ENCODE measurements at places on chromosomes 3 and 15.

- DNase-seq, result peak; percentile 84
Measured at GRCh38 chr15:66866656-66867055, 164.6 kb downstream of the SMAD6 start.

DNA sequence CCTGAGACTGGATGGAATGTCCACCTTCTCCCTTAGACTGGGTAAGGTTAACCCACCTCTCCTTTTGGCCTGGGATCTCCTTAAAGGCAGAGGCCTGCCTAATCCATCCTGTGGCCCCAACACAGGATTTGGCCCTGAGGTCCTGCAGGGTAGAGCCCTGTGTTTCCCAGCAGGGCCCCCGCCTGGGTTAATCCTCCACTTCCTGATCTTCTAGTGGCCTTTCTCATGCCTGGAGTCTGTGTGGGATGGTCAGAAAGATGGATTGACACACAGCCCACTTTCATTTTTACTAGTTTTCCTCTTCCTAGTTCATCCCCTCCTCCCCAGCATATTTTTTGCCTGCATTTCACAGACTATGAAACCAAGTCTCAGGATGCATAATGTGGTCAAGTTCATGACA is 48.9 kb upstream of the SLC6A6 start:
- no peak for DNase-seq

GRCh38 chr3:149197669-149198068 is 24.0 kb downstream of the CP start:
- no peak for DNase-seq

DNA sequence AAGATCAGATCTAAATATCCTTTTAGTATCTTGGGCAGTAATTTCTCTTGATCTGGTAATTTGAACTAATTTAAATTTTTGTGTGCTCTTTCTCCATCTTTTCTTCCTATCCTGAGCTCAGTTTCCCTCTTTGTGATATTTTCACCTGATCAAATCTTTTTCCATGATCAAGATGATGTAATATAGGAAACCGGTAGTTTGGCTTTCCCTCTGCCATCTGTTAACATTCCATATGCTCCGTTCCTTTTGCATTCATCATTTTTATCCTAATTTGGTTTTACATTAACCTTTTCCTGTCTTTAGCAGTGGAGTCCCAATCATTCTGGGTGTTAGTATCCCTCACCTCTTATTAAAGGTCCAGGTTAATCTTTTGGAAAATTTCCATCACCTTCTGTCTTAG is 5.9 kb upstream of the ABHD6 start:
- DNase-seq, result no peak

- DNase-seq, result no peak
Measured at GRCh38 chr3:135806317-135806716, 159.2 kb upstream of the PPP2R3A start.

DNA sequence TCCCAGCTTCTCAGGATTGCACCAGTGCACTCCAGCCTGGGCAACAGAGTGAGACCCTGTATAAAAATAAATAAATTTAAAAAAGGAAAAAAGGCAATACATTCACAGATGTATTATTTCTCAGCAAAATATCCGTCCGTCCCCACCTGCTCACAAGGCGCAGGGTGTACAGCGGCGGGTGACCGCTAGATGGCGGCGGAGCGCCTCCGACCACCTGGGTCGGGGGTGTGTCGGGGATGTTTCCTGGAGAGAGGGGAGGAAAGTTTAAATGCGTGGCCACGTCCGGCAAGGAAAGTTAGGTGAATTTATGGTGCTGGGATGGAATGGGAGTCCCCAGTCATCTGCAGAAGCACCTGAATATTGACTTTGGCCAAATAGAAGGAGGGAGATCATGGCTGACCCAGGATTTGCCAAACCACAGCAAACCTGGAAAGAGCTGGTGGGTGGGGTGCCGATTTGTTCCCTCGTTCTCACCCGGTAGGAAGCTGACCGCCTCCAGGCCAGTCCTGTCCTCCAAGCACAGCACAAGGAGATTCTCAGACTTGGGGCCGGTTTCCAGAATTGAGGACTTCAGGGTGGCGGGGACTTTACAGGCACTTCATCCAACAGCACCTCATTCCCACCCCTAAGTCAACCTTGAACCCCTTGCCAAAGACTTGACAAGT is 88.3 kb downstream of the TMEM266 start:
- peak; percentile 52 for DNase-seq

- DNase-seq, result peak; percentile 61
Measured at GRCh38 chr15:71761649-71762048, 48.7 kb upstream of the NR2E3 start.

DNA sequence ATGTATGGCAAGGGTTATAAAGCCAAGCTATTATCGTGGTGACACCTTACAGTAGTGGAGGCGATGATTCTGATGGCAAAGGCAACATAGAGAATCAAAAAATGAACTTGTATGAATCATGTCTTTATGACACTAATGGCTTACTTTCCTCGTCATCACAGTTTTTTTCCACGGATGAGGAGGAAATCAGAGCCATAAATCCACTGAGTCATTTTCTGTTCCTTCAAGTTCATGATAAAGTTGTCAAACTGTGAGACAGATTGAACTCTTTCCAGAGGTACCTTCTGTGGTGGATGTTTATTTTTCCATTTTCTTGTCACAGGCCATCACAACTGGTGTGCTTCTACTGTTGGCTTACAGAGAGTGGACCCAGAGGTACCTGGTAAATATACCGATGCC is 8.5 kb downstream of the TMEM212 start:
- peak; percentile 60 for DNase-seq

DNA sequence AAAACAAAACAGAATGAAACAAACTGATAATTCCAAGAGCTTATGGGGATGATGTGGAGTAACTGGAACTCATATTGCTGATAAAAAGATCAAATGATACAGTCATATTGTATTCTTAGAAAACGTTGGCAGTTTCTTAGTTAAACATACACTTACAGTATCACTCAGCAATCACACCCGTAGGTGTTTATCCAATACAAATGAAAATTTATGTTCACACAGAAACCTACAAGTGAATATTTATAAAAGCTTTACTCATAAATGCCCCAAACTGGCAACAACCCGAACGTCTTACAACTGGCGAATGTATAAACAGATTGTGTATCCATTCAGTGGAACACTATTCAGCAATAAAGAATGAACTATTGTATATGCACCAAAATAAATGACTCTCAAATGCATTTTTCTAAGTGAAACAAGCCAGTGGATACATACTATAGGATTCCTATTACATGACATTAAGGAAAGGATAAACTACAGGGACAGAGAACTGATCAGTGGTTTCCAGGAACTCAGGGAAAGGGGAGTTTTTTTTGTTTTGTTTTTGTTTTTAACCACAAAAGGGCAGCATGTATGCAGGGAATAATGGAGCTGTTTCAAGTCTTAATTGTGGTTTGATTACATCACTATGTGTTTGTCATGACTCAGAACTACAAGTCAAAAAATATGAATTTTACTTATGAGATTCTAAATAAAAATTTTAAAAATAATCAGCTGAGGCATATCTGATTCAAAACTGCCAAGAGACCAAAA is 71.8 kb upstream of the NDUFB4 start:
- DNase-seq, result peak; percentile 13

DNA sequence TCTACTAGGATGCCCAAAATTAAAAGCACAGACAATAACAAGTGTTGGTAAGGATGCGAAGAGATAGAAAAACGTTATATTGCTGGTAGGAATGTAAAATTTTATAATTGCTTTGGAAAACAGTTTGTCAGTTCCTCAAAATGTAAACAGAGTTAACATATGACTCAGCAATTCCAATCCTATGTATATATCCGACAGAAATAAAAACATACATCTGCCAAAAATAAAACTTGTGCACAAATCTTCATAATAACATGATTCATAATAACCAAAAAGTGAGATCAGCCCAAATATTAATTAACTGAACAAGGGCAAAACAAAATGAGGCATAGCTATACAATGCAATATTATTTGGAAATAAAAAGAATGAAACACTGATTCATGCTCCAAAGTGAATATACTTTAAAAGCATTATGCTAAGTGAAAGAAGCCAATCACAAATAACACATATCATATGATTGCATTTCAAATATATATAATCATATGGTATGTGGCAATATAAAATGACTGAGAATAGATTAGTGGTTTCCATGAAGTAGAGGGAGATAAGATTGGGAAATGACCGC is 609.3 kb downstream of the IGSF11 start:
- no peak for DNase-seq

DNA sequence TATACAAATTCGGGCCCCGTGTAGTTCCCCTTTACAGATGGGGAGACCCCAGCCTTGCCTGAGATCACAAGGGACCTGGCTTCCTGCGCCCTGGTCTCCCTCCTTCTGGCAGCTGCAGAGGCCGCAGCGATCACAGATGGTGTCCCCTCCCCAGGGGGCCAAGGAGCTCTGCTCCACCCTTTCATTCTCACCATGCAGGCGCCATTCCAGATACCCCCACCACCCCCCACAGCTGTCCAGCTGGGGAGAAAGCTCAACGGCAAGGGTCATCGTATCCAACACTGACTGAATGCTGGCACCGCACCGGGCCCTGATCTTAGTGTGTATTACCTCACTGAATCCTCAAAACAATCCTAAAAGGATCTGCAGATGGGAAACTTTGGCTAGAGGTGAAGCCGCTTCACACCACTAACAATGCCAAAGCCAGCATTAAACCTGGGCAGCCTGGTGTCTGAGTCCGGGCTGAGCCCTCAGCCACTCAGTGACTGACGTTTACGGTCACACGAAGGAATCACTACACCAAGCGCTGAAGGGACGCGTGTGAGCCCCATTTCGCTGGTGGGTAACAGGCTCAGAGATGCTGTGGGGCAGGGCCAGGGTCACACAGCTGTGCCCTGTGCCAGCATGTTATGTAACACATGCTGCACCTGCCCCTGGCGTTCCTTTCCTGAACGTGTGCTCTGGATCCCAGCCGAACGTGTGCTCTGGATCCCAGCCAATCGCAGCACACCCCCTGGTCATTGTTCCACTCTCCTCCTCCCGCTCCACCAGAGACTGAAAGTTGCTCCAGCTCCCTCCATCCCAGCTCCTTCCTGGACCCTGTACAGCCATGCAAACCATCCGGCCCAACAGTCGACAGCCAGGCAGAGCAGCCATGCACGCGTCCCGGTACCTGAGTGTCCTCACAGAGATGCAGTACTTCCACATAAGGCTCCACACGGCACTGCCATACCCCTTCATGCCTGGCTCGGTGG is 51.8 kb downstream of the IQSEC1 start:
- DNase-seq, result no peak

DNA sequence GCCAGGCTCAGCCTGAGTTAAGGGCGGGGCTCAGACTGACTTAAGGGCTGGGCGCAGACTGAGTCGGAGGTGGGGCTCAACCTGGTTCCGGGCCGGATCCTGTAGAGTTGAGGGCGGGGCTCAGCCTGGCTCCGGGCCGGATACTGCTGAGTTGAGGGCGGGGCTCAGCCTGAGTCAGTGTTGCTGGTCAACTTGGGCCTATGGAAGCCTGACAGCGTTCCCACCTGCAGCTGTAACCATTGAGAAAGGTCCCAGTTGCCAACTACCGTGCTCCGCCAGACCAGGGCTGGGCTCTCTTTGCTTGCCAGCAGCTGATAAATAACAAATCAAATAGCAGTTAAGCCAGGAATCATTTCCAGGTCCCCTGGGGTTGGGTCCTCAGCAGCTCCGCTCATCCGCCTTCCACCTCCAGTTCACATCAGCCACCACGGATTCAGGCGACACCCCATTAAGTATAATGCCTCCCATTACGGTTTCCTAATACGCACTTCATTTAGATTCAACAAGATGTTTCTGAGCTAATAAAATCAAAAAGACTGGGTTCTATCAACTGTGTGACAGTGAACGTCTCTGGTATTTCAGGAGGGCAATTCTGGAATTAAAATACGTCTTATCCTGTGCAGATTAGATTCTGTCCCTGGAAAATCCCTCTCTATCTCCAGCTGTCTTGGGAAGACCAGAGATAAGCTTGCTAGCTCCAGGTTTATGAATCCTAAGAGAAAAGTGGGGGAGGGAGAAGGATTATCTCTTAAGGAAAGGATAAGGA is 7.3 kb downstream of the GRIP2 start:
- no peak for DNase-seq

DNA sequence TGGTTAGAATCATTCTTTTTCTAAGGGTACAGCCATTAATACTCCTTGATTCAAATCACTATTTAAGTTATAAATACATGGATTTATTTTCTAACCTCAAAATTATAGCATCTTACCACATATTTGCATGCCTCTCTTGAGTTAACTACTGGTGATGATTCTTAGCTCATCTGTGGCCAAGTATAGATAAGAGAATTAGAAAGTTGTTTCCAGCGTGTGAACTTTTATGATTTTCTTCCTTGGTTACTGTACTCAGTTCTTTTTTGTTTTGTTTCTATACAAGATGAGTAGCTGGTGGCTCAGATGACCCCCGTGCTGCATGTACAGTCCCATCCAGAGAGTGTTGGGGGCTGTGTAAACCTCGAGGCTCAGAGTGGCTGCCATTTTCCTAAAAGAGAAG is 124.6 kb downstream of the IGF1R start:
- no peak for DNase-seq

DNA sequence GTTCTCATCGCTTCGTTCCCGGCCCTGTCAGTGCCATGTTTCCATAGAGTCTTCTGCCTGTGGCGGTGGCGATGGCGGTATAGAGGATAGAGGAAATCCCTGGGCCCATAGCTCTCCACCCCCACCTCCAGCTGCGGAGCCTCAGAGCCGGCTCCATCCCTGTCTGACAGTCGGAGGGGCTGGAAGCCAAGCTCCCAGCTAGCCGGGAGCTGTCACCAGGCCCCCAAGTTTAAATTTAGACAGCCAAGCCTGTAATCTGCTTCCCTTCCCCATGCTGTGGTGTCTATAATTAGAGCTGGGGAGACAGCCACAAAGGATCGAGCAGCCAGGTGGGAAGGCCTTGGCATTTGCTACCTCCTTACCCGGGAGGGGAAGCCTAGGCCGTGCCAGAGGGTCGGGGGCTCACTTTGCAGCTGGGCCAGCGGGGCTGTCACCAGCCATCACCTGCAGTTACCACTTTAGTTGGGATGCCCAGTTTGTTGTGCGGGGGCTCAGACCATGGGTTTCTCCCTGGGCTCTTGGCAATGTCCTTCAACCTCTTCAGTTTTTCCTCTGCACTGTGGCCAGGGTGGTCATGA is 56.3 kb upstream of the SEC13 start:
- DNase-seq, result no peak

GRCh38 chr3:49534581-49535441 is 19.5 kb upstream of the BSN start:
- DNase-seq, result no peak

DNA sequence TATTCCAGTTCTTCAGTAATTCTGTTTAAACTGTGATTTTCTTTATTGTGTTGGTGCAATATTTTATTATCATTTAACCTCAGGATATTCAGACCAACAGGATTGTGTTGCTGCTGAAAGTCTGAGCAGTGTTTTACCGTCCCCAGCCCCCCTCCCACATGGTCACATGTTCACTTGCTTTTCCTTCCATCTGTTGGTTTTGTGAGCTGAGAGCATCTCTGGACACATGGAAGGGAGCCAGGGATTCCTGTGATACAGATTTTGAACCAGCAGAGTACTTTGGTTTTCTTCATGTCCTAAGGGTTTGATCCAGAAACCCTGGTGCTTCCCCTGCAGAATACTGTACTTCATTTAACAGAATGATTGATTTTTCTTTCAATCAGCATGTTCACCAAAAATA is 11.9 kb downstream of the ARRDC4 start:
- no peak for DNase-seq

- no peak for DNase-seq
Measured at GRCh38 chr3:64954995-64955636, 267.3 kb upstream of the ADAMTS9 start.

Measured in suppressor macrophage treated with lipopolysaccharide for 1 hour (primary cell).